CD4-positive, alpha-beta T cell treated with Interleukin-1 beta for 1 hour (primary cell): ENCODE measurements at places on chromosomes 6 and 20.

GRCh38 chr6:16654701-16655100 is 106.6 kb downstream of the ATXN1 start:
- no peak for DNase-seq

DNA sequence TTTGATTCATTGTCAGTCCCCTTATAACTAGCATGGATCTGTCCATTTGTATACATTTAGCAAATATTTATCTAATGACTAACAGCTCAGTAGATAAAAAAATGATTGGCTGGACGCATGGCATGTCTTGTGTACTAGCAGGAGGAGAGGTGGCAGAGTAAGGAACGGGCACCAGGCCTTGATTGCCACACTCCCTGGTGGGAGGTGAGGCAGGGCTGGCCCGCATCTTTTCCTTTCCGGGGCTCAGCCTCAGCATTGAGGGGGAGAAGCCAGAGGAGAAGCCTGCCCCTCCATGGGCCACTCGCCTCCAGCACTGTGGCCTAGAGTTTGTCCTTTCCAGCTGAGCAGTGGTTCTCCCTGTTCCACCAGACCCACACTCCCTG is 84.9 kb upstream of the TMEM181 start:
- DNase-seq, result no peak

DNA sequence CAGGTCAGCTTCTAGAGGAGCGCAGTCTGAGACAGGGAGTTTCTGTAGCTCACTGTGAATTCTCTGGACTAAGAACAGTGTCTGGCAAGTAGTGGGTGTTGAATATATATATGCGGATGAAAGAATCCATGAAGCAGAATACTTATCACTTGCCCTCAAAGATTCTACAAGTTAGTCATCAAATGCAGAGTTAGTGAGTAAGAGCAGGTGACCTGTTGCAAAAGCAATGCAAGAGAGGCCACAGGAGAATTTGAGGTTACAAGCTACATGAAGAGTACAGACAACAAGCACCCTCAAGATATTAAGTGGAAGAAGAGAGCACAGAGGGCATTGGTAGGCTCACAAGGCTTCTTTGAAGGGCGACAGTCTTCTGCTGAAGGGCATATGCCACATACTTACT is 103.4 kb upstream of the BTBD3 start:
- no peak for DNase-seq

DNA sequence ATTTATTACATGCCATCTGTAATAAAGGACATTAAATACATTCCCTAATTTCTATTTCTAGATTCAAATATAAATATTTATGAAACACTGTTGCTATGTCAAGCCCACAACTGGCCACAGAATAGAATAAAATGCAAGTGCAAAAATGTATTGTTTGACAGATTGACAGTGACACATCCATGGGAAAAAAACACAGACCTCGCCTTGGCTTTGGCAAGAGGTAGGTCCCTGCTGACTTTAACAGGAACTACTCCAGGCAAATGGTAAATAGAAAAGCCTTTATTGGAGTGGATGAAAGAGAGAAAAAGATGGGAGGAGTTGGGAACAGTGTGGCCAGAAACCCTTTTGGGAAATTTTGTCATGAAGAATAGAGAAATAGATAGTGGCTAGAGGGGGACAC is 622.9 kb downstream of the UTRN start:
- no peak for DNase-seq

DNA sequence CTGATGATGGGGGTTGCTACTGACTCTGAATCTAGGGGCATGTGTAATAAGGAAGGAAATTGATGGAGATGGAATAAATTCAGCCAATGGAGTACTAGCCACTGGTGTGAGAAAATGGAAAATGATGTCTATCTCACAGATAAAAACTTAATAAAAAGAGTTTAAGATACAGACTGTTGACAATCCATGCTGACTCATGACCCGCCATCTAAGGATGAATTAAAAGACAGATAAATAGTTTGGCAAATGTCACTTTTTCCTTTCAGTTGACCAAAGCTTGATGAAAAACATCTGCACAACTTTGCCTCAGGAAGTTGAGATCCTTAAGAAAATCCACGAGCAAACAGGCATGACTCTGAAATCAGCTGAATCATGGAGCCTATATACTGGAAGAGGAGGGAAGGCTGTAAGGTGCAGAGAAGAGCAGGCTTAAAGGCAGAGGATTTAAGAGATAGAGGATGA is 82.6 kb upstream of the BMP5 start:
- DNase-seq, result no peak

DNA sequence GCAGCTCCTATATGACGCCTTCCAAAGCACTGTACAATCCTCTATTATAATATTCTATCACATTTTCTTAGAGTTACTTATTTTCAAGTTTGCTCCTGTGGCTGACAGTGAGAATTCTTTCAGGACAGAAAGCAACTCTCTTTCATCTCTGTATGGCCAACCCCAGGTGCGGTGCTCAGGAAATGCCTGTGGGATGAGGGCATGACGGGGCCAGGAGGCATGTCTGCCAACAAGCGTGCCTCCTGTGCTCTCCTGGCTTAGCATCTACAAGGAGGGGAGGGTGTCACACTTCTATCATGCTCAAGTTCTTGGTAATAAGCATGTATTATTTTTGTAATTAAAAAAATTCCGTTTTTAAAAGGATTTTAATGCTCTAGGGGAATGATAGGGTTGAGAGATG is 11.4 kb downstream of the MRPL14 start:
- DNase-seq, result no peak

DNA sequence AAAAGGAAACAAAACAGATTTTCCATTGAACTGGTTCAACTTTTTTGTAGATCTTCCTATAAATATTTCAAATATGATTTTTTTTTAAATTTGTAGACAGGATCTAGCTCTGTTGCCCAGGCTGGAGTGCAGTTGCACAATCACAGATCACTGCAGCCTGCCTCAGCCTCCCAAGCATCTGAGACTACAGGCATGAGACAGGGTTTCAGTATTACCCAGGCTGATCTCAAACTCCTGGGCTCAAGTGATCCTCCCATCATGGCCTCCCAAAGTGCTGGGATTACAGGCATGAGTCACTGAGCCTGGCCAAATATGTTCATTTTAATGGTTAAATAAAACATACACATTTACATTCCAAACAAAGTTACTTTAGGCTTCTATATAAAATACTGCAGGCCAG is 33.6 kb downstream of the SAMHD1 start:
- no peak for DNase-seq

DNA sequence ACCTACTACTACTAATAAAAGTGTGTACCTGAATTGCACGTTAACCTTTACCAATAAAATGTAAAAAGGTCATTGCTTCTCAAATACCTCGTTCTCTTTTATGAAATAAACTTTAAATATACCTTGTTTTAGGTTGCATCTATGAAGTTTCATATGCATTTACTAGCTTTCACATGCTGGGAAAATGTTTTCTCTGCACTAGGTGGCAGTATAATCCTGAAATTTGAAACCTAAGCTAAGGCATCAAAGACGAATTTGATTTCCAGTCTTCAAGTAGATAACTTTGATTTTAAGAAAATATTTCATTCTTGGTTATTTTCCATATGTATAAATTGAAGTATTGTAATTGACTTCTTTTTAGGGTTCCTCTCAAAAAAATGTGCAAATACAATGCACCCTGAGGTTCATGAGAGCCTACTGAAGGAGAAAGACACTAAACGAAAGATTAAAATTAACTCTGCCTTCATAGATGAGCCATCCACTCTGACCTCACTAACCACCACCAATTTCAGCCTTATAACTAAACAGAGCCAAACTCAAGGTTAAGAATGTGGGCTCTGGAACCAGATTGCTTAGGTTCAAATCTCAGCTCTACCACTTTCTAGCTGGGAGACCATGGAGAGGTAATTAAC is 7.3 kb upstream of the COL9A1 start:
- no peak for DNase-seq

- DNase-seq, result no peak
These were observed 498.1 kb upstream of the SOX4 start for GRCh38 chr6:21095462-21095861.

- no peak for DNase-seq
These were observed 112.3 kb downstream of the RCAN2 start for GRCh38 chr6:46378882-46379416.

DNA sequence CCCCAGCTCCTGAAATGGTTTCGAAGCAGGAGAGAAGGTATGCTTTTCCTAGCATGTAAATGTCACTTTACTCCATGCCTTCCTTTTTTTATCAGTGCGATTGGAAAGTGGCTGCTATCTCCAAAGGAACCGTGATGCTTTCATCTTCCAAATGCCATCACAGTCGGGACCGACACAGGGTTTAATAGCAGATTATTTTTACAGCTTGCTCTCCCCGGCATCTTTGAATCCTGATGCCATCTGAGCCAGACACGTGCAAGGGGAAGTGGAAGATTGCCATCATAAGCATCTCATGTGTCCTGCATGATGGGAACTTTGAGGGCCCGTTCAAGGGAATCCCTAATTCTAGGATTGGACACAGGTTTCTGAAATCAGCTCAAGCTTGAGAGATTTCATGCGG is 253.4 kb upstream of the KCNG1 start:
- no peak for DNase-seq

GRCh38 chr6:165218829-165219228 is 90.6 kb downstream of the C6orf118 start:
- no peak for DNase-seq

GRCh38 chr6:146359131-146359530 is 184.5 kb upstream of the RAB32 start:
- no peak for DNase-seq

GRCh38 chr6:143783077-143783476 is 60.1 kb upstream of the LTV1 start:
- DNase-seq, result no peak

DNA sequence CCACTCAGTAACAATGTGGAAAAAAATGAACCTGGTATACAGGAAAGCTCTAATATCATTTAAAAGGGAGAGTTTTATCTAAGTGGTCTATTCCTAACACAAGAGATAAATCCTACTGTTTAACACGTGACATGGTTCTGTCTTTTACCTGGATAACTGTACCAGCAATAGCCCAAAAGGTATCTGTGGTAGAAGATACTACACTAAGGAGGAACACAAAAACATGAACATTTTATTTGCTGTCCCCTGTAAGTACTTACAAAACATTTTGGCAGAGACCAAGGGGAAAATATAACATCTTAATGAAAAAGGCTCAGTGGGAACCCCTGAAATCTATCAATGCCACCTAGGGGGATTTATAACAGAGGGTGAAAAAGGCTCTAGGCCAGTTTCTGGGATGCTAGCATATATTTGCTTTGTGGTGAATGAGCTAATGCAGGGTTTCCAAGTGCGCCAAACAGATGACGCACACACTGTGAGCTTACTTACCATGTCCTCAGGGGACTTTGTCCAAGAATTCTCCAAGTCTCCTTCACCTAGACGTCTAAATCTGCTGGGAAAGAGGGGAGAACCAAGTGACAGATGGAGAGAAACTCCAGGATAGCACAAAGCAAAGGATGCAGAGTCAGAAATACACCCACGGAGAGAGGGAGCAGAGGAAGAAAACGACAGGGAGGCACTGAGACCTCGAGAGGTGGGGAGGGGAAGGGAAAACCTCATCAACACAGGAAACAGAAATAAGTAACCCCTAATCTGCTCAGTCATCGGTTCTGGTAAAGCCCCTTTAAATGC is 147.9 kb upstream of the PRND start:
- no peak for DNase-seq

DNA sequence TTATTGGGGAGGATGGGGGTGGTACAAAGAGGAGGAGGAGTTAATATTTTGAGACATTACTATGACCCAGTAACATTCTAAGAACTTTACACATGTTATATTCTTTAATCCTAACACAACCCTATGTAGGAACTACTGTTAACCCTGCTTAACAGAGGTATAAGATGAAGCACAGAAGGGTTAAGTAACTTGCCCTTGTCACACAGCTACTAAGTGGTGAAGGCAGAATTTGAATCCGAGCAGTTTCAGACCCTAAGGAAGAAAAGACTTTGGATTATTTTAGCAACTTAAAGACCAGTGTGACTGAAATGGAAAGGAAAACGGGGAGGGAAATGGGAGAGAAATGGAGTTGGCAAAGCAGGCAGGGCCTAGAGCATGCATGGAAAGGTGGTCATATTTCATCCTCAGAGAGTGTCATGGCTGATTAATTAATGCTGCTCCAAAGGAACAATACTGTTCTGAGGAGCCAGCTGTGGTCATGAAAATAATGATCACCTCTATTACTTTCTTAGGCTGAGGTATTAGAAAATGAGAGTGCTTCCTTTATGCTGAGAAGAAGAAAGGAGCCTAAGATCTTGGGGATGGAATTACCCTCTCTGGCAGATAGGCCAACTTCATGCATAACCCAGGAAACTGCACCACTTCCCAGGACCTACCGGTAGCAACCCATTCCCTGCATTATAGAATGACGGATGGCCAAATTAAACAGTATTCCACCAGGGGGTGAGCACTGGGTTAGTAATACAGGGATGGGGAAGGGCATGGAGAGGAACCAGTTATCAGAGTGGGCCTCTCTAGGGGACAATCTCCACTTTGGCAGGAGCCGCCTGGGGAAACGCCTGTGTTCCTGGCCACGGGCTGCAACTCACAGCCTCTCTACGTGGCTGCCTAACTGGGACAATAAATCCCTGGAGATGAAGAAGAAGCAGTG is 50.1 kb upstream of the TNFAIP3 start:
- no peak for DNase-seq

GRCh38 chr6:72825315-72825911 is 203.5 kb downstream of the KCNQ5 start:
- DNase-seq, result no peak

DNA sequence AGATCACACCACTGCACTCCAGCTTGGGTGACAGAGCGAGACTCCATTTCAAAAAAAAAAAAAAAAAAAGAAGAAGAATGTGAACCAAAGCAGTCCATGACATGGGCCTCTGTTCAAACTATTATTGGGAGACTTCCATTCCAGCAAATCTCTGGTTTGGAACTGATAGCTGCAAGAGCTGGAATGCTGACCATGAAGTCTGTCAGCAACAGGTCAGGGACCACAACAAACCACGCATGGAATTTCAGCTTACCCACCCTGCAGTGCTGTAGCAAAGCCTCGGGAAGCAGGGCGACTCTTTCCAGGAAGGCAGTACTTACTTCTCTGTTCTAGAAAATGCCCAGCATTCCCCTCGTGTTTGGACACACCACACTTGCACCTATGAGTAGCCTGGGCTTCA is 34.1 kb upstream of the TBC1D7 start:
- DNase-seq, result no peak

DNA sequence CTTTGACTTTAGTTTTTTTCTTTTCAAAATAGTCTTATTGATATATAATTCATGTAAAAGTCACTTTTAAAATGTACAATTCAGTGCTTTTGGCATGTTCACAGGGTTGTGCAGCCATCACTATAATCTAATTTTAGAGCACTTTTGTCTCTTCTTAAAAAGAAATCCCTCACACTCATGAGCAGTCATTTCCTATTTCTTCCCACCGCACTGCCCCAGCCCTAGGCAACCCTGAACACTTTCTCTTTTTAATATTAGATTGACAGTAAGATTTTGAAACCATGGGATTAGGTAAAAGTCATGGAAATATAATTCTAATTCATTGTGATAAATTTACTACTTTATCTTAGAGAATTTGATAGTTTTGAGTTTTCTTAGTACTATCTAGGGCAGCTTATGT is 309.4 kb downstream of the UTRN start:
- no peak for DNase-seq

DNA sequence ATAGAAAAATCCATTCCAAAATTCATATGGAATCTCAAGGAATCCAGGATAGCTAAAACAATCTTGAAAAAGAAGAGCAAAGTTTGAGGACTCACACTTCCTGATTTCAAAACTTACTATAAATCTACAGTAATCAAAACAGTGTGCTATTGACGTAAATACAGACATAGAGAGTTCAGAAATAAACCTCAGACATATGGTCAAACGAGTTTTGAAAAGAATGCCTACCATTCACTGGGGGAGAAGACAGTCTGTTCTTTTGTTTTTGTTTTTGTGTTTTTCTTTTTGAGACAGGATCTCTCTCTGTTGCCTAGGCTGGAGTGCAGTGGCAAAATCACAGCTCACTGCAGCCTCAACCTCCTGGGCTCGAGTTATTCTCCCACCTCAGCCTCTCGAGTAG is 25.3 kb upstream of the PROKR2 start:
- DNase-seq, result no peak
